A549 treated with AZD2906 at 1 μM for 4 hours (cell line): ENCODE measurements at places on chromosomes 12 and 14. TPM values are rescaled to one million over a fixed set of nuclear protein-coding genes. Genes with fewer than 3 reads are reported as not detected.

The ANG gene
- total RNA-seq: 10.0 to 12.2 TPM (median 11.2 TPM) in 5 replicates

The SINHCAF gene
- 34.3 to 47.6 TPM (median 39.2 TPM) in 5 replicates for total RNA-seq

The KCNK10 gene
- not detected in 5 replicates for total RNA-seq

The HOXC10 gene
- 2.2 to 3.3 TPM (median 3.0 TPM) in 5 replicates for total RNA-seq

The CABP1 gene
- total RNA-seq: 0.15 to 0.40 TPM (median 0.25 TPM) in 5 replicates

The NPFF gene
- total RNA-seq: 0.19 to 0.24 TPM in 2 of 5 replicates, not detected in the others

The DENND5B gene
- 10.7 to 12.9 TPM (median 12.1 TPM) in 5 replicates for total RNA-seq

The TIMM9 gene
- total RNA-seq: 61.5 to 83.4 TPM (median 64.5 TPM) in 5 replicates

The DHRS1 gene
- 9.9 to 12.1 TPM (median 12.0 TPM) in 5 replicates for total RNA-seq

The KRT5 gene
- total RNA-seq: 0.52 to 0.72 TPM (median 0.62 TPM) in 5 replicates

The SIRT4 gene
- 0.41 to 0.98 TPM (median 0.71 TPM) in 5 replicates for total RNA-seq

The CIT gene
- 9.4 to 14.4 TPM (median 10.9 TPM) in 5 replicates for total RNA-seq
